ENCODE measurements at places on chromosomes 3 and 15.

GRCh38 chr15:35439291-35439690 is 106.7 kb downstream of the DPH6 start:
- DNase-seq = no peak

DNA sequence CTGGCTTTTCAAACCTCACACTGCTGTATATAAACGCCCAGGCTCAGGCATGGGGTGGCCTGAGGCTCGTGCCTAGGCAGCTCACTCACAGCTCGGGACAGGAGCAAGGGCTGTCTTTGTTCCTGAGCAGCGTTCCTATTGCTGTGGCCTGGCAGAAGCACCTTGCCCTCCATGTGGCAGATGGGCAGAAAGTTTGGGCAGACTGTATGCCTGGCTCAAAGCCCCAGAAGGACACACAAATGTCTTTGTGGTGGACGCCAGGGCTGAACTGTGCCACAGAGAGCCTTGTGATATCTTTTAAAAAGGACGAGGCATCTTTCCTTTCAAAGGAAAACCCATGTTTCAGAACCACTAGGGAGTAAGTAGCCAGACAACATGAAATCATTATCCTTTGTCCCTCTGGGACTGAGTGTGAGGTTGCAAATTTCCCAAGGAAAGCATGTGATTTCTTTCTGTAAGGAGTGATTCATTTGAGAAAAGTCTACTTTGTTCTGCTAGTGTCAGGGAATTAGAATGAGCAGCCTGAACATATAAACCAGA is 29.3 kb upstream of the UBE2E1 start:
- DNase-seq = no peak

DNA sequence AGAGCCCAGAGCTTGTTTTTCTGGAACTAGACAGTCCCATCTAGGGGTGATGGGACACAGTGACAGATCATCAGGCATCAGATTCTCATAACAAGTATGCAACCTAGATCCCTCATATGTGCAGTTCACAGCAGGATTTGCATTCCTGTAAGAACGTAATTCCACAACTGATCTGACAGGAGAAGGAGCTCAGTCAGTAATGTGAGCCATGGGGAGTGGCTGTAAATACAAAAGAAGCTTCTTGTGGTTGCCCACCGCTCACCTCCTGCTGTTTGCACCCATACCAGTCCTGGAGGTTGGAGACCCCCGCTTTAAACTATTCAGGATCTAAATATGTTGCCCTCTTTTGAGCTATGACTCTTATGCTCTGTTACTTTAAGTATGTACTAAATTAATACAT is 167.3 kb downstream of the ALCAM start:
- no peak for DNase-seq

- DNase-seq = no peak
These were observed 36.0 kb downstream of the BTLA start for GRCh38 chr3:112463250-112463649.

DNA sequence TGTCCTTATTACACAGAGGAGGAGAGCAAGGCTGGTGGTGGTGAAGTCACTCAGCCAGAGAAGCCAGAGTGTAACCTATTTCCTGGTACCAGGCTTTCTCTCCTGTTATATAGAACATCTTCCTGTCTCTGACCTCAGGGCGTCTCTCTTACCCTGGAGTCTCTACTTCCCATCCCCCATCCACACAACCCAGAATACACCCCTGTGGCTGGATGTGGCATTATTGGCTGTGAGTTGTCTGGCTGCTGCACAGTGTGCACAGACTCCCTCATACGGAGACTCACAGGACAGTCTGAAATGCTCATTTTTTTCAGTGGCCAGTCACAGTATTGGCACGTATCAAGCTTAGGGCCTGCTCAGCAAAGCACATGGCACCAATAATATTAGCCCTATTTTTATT is 8.6 kb downstream of the PODXL2 start:
- no peak for DNase-seq

GRCh38 chr3:12405432-12406272 is 78.6 kb upstream of the TSEN2 start:
- DNase-seq = no peak

GRCh38 chr3:71621825-71622537 is 38.5 kb upstream of the FOXP1 start:
- no peak for DNase-seq

DNA sequence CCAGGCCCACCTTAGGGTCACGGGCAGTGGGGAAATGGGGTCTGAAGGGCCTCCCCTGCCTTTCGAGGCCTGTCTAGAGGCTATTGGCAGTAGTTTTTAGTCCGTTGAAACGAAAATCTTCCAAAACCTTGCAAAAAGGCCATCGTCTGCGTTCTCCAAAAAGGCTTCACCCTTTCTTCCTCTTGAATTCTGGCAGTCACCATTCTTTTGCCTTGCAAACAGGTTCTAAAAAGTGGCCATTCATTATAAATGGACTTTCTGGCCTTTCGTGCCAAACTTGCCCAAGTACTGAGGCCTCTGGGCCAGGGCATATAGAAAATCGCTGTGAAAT is 367 bp upstream of the TARS3 start:
- no peak for DNase-seq

GRCh38 chr15:30036036-30036703 is 46.6 kb upstream of the GOLGA8J start:
- DNase-seq = no peak

DNA sequence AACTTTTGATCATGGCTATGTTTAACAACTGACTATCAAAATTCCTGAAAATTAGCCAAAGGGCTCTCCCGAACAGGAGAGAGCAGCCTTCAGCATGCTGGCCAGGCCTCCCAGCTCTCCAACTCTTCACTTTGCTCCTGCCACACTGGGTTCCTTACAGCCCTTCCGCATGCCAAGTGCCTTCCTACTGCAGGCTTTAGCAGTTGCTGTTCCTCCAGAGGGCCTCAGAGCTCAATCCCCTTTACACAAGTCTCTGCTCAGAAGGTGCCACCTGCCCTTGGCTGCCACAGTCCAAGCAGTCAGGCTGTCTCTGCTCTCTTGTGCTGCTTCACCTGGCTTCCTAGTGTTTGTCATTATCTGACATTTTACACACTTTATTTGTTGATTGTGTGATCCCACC is 553.1 kb upstream of the PPP2R3A start:
- DNase-seq = no peak

- DNase-seq = no peak
These were observed 341.6 kb downstream of the KCNH8 start for GRCh38 chr3:19489936-19490335.

GRCh38 chr3:13770170-13771169 is 109.4 kb downstream of the WNT7A start:
- DNase-seq = no peak

- no peak for DNase-seq
These were observed 855.4 kb upstream of the ARPP21 start for GRCh38 chr3:34783876-34784275.

- no peak for DNase-seq
These were observed 44.4 kb upstream of the C3orf38 start for GRCh38 chr3:88105325-88105724.

DNA sequence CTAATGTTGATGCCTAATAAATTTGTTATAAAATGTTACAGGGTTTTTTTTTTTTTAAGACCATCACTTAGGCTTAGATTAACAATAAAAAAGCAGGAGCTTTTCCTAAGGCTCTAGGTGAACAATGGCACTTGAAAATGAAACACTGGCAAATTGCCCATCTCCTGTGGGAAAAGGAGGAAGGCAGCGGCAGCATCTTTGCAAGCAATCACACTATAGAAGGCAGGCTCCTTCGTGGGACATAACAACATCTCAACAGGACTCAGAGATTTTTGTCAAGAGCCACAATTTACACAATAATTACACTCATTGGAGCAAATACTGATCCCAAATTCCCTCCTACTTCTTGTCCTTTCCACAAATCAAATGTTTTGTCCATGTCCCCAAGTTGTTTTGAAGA is 646.7 kb downstream of the ROBO2 start:
- no peak for DNase-seq

DNA sequence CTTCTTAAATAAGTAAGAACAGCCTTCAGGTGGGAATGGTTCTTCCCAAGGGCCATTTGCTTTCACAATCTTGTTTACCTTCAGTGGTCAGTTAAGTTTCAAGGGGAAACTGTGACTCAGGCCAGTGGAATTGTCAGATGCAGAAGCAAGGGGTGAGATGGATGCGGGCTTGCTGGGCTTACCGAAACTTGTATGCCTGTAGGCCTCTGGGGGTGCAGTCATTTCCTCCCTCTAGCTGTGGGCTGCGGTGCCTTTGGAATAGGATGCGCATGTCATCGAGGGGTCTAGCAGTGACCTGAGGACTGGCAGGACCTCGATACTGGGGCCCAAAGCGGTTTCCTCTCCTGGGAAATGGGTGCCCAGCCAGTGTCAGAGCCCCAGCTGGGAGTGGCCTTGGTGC is 121.6 kb downstream of the EEFSEC start:
- DNase-seq = no peak

- DNase-seq = no peak
These were observed 6.3 kb downstream of the RFT1 start for GRCh38 chr3:53123953-53124352.

GRCh38 chr3:152964911-152965609 is 130.1 kb downstream of the P2RY1 start:
- DNase-seq = no peak

DNA sequence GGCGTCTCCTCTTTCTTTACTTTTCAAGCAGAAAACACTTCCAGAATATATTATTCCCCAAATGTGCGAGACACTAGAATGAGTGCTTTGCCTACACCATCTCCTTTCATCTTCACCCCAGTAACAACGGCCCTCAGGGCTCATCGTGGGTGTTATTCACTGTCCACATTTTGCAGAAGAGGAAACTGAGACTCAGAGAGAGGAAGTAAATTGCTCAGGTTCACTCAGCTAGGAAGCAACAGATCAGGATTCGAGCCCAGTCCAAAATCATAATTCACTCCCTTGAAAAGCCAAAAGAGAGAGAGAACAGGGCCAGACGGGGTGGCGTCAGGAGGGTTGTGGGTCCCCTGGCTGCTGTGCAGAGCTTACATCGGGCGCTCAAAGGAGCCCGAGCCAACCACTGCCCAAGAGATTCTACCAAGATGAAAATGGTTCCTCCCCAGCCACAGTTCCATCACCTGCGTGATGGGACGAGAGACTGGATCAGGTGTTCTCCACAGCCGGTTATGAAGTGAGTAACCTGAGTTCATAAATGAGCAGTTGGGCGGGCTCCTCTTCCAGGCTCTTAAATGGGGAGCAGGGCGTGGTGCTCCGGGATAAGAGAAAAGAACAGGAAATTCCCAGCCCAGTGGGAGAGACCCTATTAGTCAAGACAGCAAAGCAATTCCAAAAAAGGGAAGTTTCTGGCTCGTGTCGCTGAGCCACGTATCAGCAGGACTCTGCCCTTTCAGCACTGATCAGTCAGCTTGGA is 48.6 kb upstream of the FLNB start:
- DNase-seq = no peak

GRCh38 chr3:45704301-45704943 is 15.2 kb downstream of the SACM1L start:
- DNase-seq = no peak

- no peak for DNase-seq
These were observed 3.1 kb downstream of the NSUN3 start for GRCh38 chr3:94065819-94066480.

DNA sequence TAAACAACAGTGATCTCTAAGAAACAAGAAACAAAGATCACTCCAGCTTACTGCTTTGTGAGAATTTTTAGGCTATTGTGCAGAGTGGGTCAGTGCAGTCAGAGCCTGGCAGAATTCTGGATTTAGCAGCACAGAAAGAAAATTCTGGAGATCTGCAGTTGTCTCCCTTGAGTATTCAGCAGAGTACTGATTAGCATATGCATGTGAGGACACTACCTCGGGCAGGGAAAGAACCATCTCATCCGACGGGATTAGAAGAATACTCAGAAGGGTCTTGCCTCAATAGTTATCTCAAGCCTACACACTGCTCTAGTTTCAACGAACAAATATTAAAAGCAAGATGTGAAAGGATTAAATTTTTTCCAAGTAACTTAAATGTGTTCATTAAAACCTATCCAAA is 70.7 kb downstream of the TRPC1 start:
- DNase-seq = no peak
